ENCODE measurements at places on chromosomes 13 and 19.

- no peak for DNase-seq
These were observed 47.4 kb upstream of the KATNAL1 start for GRCh38 chr13:30354493-30355383.

- DNase-seq: no peak
These were observed 191.3 kb downstream of the STK24 start for GRCh38 chr13:98385606-98386005.

GRCh38 chr19:32530773-32531172, 50.2 kb upstream of the PDCD5 start:
- DNase-seq: no peak

DNA sequence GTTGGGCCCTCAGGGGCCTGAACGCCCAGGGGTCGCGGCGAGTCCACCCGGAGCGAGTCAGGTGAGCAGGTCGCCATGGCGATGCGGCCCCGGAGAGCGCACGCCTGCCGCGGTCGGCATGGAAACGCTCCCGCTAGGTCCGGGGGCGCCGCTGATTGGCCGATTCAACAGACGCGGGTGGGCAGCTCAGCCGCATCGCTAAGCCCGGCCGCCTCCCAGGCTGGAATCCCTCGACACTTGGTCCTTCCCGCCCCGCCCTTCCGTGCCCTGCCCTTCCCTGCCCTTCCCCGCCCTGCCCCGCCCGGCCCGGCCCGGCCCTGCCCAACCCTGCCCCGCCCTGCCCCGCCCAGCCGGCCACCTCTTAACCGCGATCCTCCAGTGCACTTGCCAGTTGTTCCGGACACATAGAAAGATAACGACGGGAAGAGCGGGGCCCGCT, at the start of gene CCNA1:
CCNA1 (plus strand) TSS at position 390 of the 439 bp plus-strand sequence. CDS start 562 bp downstream, outside the sequence.
- DNase-seq: peak; percentile 42

- DNase-seq: no peak
These were observed 26.1 kb downstream of the NFIC start for GRCh38 chr19:3392480-3392879.

DNA sequence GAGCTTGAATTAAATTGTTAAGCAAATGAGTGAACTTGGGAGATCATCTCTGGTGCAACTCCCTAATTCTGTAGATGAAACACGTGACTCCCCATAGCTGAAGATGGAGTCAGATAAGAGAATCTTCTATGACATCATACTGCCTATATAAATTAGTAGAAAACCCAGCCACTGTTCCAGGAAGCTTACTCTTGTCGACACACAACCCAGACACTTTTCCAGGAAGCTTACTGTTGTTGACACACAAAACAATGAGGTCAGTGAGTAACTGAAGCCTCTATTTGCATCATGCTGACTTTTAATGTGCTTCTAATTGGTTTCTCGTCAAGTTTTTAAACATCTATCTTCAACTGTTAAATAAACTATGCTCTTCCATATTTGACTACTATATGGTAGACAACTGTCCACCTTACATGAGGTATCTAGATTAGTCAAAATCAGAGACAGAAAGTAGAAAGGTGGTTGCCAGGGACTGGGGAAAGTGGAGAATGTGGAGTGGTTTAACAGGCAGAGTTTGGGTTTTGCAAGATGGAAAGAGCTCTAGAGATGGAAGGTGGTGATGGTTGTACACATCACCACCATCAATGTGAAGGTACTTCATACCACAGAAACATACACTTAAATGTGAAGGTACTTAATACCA, 168.2 kb downstream of the FGF14 start:
- DNase-seq: no peak

GRCh38 chr13:46975173-46975572, 78.3 kb upstream of the HTR2A start:
- DNase-seq: no peak

DNA sequence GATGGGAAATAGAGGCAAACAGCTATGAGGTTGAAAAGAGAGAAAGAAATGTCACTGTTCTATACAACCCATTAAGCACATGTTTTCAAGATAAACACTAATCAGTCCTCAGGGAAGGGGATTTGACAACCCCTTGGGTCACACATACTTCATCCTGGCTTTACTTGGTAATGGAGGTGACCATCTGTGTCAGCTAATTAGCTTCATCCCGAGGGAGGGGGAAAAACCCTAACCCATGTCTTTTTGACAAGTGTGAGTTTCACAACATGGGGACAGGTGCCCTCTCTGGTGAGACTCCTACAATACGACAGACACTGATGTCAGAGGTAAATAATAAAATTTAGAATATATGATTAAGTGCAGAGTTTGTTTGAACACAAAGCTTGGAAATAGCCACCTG, 43.1 kb downstream of the ZNF611 start:
- DNase-seq: no peak

DNA sequence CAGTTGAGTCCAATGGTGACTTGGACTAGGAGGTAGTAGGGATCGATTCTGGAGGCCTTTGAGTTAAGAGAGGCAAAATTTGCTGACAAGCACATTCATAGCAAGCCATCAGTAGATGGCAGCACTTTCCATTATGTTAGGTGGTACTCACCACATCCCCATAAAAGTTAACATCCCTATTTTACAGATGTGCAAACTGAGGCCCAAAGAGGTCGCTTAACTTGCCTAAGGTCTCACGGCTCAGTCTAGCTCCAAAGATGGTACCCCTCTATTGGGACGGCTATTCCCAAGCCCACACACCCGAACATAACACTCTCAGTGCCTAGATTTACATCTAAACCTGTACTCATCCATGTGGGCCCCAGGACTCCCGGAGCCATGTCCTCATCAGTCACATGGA, 21.5 kb upstream of the FOSB start:
- DNase-seq: peak; percentile 67

DNA sequence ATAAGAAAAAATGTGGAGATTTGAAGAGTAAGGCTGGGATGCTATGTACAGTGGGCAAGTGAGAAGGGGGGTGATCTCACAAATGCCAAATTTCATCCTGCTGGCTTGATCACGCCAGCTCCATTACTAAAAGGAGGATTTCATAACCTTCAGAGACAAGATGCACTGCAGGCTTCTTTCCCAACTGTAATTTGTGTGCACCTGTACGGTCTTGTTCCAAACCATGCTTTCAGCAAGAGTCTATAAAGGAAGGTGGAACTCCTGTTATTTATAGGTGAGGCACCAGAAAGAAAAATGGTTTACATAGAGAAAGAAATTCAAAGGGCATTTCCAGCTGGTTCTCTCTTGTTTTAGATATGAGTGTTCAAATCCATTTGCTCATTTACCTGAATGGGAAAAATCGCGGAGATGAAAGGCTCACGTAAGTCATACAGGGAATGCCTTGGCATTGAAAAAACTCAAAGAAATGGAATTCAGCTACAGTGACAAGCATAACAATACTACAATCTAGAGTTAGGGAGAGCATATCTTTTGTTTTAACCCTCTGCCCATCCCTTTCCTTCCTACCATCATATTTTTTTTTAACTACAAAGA, 13.3 kb downstream of the EFNB2 start:
- DNase-seq: no peak

DNA sequence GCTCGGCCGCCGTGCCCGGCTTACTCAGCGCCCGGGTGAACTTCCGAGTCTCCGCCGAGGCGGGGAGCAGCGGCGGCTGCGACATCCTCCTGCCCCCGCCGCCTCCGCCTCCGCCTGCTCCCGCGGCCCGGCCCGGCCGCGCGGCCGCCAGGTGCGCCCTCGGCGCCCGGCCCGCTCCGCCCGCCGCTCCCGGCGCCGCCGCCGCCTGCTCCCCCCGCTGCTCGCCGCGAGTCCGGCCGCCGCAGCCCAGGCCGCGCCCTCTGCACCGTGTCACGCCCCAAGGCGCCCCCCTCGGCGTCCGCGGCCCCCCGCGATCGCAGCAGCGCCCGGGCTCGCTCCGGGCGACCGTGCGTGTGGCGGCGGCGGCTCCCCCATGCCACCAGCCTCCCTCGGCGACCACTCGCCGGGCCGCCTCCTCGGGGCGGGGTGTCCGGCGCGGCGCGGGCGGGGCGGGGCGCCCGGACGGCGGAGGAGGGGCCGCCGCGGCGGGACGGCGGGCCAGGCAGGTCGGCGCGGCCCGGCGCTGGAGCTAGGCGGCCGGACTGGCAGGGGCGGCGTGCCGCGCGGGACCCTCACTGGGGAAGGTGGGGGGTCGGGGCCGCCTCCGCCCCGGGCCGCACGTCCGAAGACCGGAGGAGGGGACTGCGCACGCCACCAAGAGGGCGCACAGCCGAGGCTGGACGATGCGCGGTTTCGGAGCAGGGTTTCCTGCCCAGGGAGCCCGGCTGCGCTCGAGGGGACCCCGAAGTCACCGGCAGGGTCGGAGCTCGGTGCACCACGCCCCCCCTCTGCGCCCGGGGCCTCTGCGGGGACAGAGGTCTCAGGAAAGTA, 108.6 kb upstream of the DOCK9 start:
- DNase-seq: peak; percentile 66

DNA sequence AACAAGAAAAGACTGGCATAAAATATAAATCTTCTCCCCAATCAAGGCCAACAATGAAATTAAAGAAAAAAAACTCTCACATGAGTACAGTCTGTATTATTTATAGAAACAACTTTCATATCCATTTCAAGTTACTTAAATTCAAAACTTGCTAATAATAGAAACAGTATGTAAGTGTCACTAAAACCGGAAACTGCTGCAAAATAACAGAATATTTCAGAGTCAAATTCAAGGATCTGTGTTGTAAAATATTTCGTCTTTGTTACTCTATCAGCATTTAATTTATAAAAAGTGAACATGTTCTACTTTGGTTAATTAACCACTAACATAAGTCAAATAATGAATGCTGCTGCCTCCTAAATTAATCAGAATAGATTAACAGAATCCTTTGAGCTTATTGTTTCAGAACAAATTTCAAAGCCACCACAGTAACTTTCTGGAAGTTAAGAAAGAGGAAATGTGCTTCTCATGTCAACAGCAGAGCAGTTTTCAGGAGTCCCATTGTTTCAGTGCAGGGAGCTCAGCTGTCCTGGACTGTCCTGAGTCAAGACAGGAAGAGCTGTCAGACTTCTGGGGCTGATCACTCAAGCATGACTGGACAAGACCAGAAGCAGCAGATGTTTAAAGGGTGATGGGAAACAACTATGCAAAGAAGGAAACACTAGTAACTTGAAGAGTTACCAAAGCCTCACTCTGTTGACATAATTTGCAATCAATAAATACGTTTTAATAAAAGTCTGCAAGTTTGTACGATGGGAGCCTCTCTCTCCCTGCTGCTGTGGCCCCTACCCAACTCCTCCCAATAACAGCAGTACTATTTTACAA, 76.9 kb downstream of the FOXO1 start:
- DNase-seq: peak; percentile 99

DNA sequence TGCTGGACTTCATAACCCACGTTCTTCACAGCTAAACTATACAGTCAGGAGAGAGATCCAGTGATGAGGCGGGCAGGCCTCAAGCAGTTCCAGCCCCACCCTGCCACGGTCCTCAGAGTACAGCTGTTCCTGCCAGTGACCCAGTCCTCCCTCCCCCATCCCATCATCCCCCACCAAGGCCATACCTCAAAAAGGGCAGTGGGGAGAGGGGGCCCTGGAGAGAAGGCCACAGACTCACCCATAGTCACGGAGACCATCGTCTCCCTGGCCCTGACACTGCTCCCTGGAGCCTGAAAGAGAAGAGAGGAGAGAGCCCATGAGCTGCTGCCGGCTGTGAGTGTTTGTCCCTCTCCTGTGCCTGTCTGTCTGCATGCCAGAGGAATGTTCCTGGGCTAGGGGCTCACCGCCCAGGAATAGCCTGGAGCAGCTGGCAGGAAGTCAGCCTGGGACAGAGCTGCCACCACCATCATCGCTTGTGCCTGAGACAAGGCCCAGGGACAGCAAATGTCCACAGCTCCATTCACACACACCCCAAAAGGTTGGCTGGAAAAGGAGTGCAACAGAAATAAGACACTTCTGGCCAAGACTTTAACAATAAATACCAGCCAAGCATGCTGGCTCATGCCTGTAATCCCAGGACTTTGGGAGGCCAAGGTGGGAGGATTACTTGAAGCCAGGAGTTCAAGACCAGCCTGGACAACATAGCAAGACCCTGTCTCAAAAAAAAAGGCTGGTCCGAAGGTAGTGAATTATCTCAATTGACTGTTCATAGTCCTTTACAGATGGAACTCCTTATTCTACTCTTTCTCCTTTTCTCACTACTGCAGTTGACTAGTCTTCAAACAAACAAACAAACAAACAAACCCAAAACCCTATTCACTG, 6.4 kb downstream of the C19orf47 start:
- peak; percentile 29 for DNase-seq

DNA sequence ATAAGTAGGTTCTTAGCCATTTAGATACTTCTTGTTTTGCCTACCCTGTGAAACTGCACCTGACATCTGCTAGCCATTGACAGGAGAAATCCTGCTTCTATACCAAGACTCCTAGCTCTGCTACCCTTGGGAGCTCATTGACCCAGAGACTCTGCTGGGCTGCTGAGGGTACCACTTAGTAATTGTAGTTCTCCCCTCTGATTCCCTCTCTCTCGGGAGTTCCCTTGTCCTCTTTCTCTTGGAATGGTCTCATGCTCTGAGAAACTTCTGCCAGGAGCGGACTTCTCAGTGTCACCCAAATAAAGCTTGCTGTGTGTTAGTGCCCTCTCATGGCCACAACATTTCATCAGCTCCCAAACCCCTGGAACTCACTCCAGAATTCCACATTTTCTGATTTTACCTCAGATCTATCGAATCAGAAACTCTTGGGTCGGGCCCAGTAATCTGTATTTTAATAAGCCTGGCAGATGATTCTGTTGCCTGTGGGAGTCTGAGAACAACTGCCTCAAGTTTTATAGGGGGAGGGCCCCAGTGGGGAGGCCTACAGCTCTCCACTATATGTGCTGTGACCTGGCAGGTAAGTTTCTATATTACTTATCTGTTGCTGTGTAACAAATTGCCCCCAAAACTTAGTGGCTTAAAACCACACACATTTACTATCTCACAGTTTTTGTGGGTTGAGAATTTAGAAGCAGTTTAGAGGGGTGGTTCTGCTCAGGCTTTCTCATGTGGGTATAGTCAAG, 221.1 kb downstream of the TDRD3 start:
- DNase-seq: peak; percentile 59

DNA sequence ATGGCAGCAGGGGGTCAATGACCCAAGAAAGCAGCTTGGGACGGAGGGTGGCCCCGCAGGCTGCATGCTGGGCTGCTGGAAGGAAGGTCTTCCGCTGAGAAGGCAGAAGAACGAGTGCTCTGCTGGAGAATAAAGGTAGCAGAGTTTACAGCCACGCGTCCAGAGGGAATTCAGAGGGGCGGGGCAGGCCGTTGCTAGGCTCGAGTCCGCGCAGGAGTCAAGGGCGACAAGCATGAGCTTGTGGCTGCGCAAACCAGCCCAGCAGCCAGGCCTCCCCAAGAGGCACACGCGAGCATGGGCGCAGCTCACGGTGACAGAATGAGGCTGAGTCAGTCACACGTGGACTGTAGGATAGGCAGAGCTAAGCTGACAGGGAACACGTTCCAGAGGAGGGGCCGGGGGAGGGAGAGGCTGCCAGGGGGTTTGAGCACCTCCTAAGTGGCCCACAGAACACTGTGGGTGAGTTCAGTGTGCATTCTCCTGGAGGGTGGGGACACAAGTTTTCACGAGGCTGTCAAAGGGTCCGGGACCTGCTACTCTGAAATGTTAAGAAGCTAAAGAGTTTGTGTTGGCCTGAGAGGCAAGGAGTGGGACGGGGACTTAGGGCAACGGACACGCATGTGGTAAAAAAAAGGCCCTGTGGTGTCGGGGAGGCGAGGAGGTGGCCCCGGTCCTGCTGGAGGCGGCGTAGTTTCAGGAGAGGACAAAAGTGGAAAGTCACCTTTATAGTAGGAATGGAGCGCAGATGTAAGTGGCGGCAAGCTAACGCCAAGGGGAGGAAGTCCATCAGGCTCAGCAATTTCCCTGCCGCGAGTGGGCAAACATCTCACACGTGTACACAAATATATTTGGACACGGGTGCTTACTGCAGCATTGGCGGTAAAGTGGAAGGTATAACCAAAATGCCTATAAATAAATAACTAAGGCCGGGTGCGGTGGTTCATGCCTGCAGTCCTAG, 17.7 kb downstream of the RFX2 start:
- peak; percentile 63 for DNase-seq
